ENCODE measurements at places on chromosomes 12 and 14. TPM values are rescaled to one million over a fixed set of nuclear protein-coding genes. Genes with fewer than 3 reads are reported as not detected.

DNA sequence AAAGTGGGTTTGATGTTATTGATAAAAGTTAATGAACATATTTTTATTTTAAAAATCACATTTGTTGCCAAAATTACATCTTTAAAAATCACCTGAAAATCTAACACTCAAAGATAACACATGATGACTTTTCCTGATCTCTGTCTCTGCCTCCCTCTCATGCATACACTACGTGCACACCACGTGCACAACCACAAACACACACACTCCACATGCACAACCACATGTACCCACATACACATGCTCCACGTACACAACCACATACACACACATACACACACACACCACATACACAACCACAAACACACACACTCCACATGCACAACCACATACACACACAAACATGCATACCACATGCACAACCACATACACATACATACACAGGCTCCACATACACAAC, 61.8 kb upstream of the TMEM132C start:
- DNase-seq, result no peak

GRCh38 chr12:10636124-10636523, 22.7 kb upstream of the MAGOHB start:
- DNase-seq, result no peak

DNA sequence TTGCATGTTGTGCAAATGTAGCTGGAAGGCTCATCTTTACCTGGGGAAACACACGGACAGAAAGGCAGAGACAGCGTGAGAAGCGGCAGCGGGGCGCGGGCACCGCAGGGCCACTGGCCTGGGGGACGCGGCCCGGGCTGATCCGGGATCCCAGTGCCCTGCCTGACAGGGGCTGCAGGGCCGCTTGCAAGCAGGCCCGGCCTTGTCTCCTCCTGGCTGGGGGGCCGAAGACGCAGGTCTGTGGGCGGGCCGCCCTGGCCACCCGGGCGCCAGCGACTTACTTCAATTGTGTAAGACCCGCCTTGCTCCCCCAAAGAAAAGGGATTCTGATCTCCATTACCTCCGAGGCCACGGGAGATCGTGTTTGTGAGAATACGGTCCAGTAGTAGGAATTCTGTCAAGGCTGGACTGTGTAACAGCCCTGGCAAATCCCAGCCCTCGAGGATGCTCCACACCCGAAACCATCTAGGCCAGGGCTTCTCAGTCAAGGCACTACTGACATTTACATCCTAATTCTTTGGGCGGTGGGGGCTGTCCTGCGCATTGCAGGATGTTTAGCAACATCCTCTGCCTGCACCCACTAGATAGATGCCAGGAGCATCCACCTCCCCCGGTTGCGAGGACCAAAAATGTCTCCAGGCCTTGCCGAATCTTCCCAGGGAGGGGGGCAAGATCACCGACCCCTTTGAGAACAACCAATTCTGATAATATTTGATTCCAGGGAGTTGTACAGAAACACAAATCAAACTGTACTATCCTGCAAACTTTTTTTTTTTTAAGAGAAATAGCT, 95.6 kb downstream of the BCL11B start:
- DNase-seq, result no peak

The MYF5 gene
- not detected for polyA plus RNA-seq

GRCh38 chr12:113273053-113273725, 51.9 kb downstream of the TPCN1 start:
- peak; percentile 29 for DNase-seq

DNA sequence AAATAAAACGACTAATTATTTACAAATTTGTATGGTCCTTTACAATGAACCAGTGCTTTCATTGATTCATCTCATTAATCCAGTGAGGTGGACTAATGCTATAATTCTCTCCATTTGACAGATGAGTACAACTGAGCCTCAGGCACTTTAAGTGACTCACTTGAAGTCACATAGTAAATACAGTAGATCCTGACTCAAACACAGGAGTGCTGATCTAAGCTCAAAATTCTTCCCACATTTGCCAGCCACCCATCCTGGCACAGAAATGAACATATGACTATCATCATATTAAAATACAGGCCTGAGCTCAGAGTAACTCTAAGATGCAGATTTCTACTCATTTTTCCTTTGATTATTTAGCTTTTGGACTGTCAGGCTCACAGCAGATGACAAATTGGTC, 30.6 kb downstream of the SLC16A7 start:
- peak; percentile 66 for DNase-seq

DNA sequence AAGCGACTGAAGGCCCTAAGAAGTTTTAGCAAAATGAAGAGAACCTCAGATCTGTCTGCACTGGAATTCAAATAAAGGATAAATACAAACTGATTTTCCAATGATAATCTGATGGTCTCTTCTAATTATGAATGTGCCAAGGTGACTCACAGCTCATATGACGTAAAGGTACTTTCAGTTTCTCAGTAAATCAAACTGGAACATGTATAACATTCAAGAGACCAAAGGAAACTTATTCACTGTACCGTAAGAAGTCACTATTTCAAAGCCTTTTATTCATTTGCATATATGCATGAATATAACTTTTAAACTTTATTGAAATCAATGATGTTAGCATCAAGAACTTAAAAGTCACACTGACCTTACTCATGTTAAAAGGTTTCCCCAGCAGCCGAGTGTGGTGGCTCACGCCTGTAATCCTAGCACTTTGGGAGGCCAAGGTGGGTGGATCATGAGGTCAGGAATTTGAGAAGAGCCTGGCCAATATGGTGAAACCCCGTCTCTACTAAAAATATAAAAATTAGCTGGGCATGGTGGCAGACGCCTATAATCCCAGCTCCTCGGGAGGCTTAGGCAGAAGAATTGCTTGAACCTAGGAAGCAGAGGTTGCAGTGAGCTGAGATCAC, 52.2 kb downstream of the ATXN2 start:
- DNase-seq, result peak; percentile 10

The KRT6C gene
- not detected for polyA plus RNA-seq

- DNase-seq, result peak; percentile 79
Measured at GRCh38 chr14:49865431-49865859, 12.9 kb upstream of the NEMF start.

The AKAP6 gene
- polyA plus RNA-seq, result 4.8 TPM

- no peak for DNase-seq
Measured at GRCh38 chr12:86917121-86917520, 660.9 kb upstream of the MGAT4C start.

GRCh38 chr14:62029569-62029924, 267.3 kb downstream of the SNAPC1 start:
- DNase-seq, result no peak

DNA sequence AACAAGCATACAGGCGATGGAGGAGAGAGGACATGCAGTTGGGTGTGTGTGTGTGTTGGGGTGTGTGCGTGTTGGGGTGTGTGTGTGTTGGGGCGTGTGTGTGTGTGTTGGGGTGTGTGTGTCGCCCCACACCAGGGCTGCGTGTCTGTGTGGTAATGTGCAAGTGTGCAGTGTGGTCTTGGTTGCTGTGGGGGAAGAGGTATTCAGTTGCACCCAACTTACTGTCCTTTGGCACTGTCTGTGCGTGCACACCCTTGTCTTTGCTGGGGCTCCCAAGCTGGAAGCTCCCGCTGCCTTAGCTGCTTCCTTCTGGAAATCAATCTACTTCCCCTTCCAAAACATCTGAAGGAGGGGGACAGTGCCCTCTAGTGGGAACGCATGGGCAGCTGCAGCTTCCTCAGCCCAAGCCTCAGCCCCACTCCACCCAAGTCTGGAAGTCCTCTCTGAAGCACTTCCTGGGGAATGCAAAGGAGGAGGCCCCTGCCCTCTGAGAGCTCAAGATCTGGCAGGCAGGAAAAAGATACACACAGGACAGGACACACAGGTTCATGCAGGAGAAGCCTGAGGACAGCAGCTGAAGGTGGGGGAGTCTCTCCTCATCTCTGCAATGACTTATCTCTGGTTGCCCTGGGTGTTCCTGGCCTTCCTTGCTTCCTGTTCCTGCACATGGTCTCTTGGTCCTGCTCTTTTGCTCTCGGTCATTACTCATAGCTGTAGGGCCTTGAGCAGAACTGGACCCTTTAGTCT, 13.1 kb downstream of the ASIC1 start:
- DNase-seq, result peak; percentile 85

GRCh38 chr12:1130571-1130970, 139.5 kb downstream of the ERC1 start:
- no peak for DNase-seq

- no peak for DNase-seq
Measured at GRCh38 chr14:91311284-91311662, 66.8 kb upstream of the GPR68 start.

GRCh38 chr12:132079200-132079599, 64.9 kb downstream of the DDX51 start:
- no peak for DNase-seq

The RHOJ gene
- polyA plus RNA-seq, result 3.0 TPM

DNA sequence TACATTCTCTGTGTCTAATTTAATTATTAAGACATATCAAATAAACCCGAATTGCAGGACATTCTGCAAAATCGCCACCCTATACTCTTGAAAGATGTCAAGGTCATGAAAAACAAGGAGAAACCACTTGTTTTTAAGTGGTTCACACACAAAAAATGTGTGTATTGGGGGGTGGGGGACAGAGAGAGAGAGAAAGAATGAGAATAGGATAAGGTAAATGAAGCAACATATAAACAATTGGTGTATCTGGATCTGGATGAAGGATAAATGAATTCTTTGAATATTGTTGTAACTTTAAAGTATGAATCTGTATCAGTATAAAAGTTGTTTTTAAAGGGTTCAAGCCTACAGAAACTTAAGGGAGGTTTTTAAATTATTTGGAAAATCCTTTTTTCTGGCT, 72.1 kb downstream of the ARID2 start:
- DNase-seq, result no peak

The ASPG gene
- polyA plus RNA-seq, result not detected

DNA sequence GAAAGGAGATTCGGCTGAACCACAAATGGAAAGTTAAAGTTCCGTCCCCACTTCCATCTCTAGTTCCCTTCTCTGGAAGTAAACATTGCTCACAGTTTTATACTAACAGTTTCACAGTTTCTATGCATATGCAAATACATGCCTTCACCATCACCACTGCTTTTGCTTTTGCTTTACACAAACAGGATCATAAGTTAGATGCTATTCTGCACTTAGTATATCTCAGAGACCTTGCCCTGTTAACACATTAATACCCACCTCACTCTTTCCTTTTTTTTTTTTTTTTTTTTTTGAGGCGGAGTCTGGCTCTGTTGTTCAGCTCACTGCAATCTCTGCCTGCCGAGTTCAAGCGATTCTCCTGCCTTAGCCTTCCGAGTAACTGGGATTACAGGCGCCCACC, 890 bp downstream of the TEP1 start:
- peak; percentile 29 for DNase-seq

GRCh38 chr14:54501480-54501879, 8.2 kb upstream of the CGRRF1 start:
- DNase-seq, result no peak

DNA sequence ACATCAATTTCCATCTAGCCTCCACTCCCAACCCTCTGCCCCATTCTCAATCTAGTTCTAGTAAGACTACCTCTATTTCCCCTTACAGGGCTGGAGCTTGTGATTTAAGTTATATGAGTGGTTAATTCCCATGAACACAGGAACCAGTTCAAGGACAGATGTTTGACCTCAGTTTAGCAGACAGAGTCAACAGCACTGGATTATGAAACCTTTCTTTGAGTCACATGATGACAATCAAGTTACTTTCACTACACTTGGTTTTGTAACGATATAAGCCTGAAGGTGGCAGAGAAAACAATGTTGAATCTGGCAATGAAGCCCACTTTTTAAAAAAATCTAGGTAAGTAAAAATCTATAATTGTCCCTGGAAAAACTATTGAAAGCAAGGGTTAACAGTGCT, 1646.2 kb upstream of the FLRT2 start:
- no peak for DNase-seq

The KCNH5 gene
- polyA plus RNA-seq, result not detected

GRCh38 chr14:92651106-92651757, 97.2 kb downstream of the LGMN start:
- no peak for DNase-seq

DNA sequence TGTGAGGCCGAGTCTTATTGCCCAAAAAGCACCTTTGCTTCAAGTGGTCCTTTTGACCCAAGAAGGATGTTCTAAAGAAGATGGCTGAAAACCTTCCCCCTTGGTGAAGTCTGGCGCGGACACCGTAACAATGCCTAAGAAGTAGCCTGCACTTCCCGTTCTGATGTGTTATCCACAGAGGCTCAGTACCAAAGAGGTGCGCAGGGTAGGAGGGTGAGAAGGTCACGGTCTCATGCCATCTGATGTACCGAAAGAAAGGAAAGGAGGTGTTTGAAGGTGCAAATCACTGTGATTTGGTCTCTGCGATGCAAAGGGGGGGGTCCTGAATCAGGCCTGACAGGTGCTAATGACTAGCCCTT, 9.9 kb downstream of the PEBP1 start:
- no peak for DNase-seq

GRCh38 chr12:107594995-107595394, 90.6 kb upstream of the PWP1 start:
- DNase-seq, result peak; percentile 60

The LRRC9 gene
- polyA plus RNA-seq, result not detected

- no peak for DNase-seq
Measured at GRCh38 chr12:49680075-49680474, 27.1 kb downstream of the FMNL3 start.

DNA sequence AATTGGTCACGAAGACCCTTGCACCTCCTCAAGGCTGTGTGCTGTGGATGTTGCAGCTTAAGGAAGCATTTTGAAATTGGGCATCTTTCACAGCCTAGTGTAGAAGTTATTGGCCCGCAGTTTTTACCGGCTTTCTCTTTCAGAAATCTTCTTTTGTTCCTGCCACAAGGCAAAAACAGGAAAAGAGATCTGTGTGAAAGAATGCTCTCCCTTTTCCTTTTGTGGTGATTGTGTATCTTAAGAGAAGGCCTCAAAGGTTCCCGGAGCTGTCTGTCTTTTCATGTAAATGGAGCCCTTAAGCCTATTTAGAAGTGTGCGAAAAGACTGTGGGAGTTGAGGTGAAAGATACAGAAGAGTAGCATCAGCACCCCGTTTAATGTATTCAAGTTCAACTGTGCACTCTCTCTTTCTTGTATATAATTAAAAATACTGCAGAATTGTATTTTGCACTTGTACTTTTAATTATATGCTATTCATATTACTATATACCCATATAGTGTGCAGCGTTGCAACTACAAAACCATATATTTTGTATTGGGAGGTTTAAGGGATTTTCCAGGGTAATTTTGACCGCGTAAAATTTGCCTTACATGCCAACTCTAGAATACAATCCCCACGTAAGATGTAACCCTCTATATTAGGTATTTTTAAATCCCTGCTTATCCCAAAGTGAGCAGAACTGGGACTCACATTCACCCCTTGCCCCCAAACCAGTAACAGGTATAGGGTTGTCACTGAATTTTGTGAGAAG, 441.7 kb downstream of the RAD51B start:
- no peak for DNase-seq

The SDR9C7 gene
- polyA plus RNA-seq, result not detected

The TPPP2 gene
- not detected for polyA plus RNA-seq

GRCh38 chr12:123165537-123165936, 14.6 kb upstream of the PITPNM2 start:
- no peak for DNase-seq

- DNase-seq, result no peak
Measured at GRCh38 chr12:101013993-101014392, 196.0 kb downstream of the SLC5A8 start.

Measured in GM23248 (cell line).